ENCODE measurements at places on chromosomes 1 and 21. TPM values are rescaled to one million over a fixed set of nuclear protein-coding genes. Genes with fewer than 3 reads are reported as not detected.

DNA sequence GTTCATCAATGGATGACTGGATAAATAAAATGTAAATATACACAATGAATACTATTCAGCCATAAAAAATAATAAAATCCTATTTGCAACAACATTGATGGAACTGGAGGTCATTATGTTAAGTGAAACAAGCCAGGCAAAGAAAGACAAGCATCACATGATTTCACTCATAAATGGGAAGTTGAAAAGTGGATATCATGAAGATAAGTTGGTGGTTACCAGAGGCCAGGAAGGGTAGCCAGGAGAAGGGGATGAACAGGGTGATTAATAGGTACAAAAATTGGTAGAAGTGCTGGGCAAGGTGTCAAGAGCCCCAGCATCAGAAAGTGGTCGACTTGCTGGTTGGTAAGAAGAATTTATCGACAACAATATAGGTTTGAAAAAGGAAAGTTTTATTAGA lies 1.3 kb upstream of the PARK7 start:
- no peak for DNase-seq

GRCh38 chr21:38995731-38996130 lies 187.5 kb downstream of the PSMG1 start:
- no peak for DNase-seq

GRCh38 chr21:28423521-28424190 lies 569.0 kb downstream of the LTN1 start:
- no peak for DNase-seq

DNA sequence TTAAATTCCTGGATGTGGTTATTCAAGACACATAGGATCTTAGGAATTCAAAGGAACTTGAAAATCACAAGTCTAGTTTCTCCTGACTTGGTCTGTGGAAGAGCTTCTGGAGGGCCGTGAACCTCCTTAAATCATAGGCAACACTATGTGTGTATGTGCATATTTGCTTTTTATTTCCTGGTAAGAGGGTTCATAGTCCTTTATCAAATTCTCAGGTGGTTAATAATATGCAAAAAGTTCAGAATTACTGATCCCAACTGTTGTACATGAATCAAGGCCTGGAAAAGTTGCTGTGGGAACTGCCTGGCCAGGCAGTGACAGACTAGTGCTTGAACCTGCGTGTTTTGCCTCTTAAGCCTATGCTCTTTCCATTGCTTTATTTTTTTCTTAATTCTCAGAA lies 12.9 kb downstream of the MTR start:
- no peak for DNase-seq

DNA sequence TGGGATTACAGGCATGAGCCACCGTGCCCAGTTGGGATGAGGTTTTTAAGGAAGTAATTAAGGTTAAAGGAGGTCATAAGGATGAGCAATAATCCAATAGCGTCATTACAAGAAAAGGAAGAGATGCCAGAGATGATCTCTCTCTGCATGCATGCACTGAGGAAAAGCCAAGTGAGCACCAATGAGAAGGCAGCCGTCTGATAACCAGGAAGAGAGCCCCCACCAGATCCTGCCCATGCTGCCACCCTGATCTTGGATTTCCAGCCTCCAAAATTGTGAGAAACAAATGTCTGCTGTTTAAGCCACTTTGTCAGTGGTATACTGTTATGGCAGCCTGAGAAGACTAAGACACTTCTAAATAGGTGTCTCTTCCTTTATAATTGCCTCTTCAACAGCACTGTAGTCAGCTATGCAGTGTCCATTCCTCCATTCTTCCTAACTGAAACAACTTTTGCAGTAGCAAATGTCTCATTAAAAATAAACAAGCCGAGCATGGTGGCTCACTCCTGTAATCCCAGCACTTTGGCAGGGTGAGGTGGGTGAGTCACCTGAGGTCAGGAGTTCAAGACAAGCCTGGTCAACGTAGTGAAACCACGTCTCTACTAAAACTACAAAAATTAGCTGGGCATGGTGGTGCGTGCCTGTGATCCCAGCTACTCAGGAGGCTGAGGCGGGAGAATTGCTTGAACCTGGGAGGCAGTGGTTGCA lies 216.2 kb upstream of the RUNX1 start:
- DNase-seq, result no peak

Gene ASPM
- 32.4 TPM for total RNA-seq

Gene TRIM33
- 53.8 TPM for total RNA-seq

- no peak for DNase-seq
Observed at GRCh38 chr1:112689196-112689841, 14.9 kb downstream of the MOV10 start.

- no peak for DNase-seq
Observed at GRCh38 chr1:156602557-156602993, 1.3 kb upstream of the GPATCH4 start.

DNA sequence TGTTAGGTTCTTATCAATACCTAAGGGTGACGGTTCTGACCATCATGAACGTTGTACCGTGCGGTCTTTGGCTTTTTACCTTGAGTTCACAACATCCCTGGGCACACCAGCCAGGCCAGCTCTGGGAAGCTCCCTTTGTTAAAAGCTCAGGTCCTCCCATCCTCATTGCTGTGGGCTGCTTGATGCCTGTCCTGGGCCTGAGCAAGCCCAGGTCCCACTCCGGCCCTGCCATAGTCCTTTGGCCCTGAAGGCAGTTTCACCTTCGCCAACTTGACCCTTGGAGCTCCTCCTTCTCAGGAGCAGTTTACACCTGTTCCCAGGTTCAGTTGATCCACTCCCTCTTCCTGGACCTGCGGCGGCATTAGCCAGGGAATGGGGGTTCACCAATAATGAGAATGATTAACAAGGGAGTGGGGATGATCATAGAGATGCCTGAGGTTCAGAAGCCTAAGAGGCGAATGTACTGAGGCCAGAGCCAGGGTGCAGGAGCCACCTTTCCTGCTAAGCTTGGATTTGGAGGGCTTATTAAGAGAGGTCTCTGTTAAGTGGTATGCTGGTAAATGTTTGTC lies 40.2 kb downstream of the DHCR24 start:
- DNase-seq, result peak; percentile 31

GRCh38 chr1:223748405-223748772 lies 36.0 kb downstream of the CAPN2 start:
- DNase-seq, result no peak

Gene CTH
- 15.3 TPM for total RNA-seq

All from H9 (cell line).